ENCODE measurements at places on chromosomes 12 and 14.

DNA sequence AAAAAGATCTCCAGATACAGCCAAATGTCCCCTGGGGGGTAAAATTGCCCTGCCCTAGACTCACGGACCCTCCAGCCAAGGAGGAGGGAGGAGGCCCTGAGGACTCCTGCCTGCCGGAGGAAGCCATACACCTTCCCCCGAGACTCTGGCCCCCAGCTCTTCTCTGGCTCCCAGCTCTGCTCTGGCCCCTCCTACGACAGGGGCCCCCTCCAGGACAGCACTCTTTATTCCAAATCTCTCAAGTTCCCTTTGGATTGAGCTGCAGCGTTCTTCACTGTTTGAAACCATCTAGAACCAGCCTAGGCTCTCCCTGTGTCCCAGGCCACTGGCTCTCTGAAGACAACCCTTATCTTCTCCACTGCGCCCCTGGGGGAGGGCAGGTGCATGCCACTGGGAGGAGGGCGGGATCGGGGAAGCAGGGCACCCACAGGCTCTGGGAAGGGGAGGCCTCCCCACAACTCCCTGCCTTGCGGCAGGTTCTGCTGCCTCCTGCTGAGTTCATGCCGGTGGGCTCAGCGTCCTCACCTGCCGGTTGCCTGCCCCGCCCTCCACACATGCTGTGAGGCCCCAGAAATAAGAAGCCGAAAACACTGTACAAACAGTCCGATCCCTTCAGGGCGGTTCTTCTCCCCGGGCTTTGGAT, 112.7 kb downstream of the DICER1 start:
- DNase-seq = no peak

DNA sequence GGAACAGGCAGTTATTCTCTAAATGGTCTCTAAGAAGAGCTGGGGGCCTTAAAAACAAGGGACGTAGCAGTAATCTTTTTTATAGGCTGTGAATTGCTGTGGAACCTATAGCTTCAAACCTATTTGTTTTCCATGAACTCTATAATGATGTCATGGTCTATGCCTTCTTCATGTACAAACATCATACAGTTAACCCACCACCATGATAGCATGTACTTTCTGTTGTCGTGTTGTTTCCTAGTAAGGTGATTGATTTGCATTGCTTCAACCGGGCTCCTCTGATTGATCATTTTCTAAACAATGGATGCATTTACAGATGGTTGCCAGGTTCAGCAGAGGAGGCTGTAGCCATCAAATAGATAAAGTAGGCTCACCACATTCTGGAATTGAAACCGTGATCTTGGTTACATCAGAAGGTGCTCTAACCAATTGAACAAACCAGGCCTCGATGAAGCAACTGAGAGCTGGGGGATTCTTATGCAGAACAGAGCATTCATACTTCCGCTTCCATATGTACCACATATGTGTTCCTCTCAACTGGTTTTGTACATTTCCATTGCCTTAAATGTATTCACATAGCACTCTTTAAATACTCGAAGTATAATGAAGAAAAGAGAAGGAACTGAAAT, 25.6 kb upstream of the PCNX1 start:
- DNase-seq = no peak

DNA sequence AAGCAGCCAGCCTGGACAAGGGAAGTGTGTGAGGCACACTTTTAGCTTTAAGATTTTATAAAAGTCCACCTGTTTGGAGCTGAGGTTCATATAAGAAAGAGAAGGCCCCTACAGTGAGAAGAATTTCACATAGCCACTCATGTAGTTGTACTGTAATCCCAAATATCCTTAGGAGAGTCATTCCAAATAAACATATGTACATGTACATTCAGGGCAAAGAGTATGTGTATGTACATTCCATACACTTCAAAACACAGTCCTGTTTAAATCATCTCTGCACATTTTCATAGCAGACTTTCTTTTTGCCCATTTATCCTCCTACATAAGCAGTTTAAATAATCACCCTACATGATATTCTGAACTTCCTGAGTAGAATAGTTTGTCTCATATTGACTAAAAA, 87.6 kb downstream of the GPR65 start:
- no peak for DNase-seq

DNA sequence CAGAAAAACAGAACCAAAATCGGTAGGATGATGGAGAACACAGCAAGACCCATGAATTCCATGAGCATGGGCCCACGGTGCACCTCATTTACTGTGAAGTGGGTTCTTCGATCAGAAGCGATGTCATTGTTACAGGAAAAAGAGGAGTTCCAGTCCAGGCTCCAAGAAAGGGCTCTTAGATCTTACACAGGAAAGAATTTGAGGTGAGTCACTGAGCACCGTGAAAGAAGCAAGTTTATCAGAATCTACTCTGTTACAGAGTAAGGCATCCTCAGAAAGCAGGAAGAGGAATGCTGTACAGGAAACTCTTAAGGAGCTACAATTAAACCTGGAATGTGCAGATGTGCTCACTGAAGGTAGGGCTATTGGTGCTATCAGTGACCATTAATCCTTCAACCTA, 11.6 kb upstream of the CHFR start:
- no peak for DNase-seq

DNA sequence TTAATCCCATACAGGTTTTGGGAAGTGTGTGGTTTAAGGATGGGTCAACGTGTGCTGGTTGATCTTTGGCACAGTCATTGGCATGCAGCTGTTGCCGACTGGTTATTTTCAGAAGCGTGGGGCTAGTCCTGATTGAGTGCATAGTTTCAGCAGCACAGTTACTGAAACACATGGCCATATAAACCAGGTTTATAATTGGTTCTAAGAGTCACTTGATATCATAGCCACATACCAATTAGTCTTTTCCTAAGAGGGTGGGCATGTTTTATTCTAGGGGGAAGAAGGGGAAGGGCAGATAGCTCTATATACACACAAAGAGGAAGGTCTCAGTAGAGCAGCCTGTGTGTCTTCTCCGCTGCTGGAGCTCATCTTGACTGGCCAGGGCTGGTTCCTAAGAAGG, 11.0 kb upstream of the RPS6KL1 start:
- DNase-seq = no peak

DNA sequence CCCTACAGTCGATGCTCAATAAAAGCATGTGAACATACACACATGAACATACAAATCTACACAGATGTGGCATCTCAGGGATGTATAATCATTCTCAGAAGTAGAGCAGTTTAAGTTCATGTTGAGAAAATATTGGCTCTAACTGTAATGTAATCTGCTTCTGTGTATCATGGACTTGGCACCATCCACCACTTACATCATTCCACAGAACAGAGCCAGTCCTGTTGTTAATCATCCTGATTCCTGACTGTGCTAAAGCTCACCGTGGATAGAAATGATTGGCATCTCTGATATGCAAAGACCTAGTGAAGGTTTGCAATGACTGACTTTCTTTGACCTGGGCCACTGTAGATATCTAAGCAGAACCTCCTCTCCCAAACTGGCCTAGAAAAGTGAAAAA, 1141.3 kb downstream of the BCL11B start:
- DNase-seq = no peak

GRCh38 chr14:50892255-50892654, 20.4 kb downstream of the ABHD12B start:
- DNase-seq = no peak

GRCh38 chr14:91246051-91246852, 1.7 kb upstream of the GPR68 start:
- DNase-seq = peak; percentile 95

DNA sequence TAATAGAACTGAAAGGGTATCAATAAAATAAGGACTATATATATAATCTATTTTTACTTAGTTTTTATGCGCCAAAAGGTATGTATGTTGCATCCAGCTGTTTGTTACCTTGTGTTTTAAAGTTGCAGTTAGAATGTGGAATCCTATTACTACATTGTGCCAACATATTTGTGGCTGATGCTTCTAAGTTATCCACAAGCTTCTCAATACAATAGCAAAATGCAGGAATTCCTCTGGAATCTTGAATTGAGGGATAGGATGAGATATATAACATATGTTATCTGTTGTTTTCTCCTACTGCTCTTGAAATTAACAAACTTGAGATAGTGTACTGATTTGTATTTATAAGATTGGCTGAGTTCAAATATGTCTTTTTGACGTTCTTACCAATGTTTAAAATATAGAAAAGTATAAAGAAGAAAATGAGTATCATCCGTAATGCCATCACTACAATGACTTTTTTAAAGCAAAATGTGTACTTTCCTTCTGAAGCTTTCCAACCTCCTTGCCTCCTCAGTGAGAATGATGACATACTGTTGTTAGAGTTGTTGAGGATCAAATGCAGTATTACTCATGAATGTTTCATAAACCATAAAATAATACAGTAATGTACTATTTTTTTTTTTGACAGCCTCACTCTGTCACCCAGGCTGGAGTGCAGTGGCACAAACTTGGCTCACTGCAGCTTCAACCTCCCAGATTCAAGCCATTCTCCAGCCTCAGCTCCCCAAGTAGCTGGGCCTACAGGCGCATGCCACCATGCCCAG, 6.6 kb downstream of the RAP1B start:
- DNase-seq = peak; percentile 35

GRCh38 chr14:71996610-71997009, 64.4 kb downstream of the RGS6 start:
- DNase-seq = no peak

DNA sequence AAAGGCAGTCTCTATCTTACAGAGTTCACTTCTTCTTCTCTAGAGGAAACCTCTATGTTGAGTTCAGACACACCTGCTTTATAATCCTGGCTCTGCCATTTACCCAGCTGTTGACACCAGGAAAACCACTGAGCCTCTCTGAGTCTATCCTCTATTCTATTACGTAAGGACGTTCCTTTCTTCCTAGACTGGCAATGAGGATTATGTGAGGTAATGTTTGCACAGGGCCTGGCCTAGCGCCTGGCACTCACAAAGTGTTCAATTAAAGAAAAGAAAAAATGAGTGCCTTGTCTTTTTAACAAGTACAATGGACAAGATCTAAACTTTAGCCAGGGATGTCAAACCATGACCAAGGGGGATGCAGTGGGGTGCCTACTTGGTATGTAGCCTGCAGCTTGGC, 641.9 kb upstream of the TBX3 start:
- DNase-seq = no peak

GRCh38 chr14:54300881-54301280, 95.9 kb upstream of the CDKN3 start:
- no peak for DNase-seq

- DNase-seq = no peak
These were observed 104.5 kb downstream of the ETNK1 start for GRCh38 chr12:22729431-22729956.

- DNase-seq = no peak
These were observed 211.8 kb downstream of the BMP4 start for GRCh38 chr14:53744857-53745256.

All from activated CD4-positive, alpha-beta T cell treated with anti-CD3 and anti-CD28 coated beads, Interleukin-10, Interleukin-2, amounts not matched to agents 100 ng/mL and 50 ng/mL, durations not matched to agents 16 hours and 8 hours (primary cell).